Activated CD8-positive, alpha-beta memory T cell treated with anti-CD3 and anti-CD28 coated beads for 1 hour (primary cell): ENCODE measurements at places on chromosomes 5 and 9.

DNA sequence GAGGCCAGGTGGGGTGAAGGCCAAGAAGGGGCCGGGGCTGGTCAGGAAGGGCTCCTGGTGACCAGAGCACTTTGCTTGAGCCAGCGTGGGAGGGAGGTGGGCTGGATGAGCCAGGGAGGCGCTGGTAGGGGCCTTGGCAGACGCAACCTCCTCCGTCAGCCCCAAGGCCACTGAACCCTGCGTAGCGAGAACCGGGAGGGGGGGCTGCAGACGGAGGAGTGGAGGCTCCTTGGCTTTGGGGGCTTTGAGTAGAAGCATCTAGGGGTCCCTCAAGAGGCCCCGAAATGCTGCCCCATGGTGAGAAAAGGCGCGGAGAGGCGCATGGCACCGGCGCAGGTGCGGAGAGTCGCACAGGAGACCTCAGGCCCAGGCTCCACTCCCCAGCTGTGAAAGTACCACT is 1888.0 kb upstream of the CDH9 start:
- DNase-seq, result no peak

GRCh38 chr5:149666212-149666852 is 63.8 kb upstream of the PPARGC1B start:
- no peak for DNase-seq

GRCh38 chr5:126780165-126780827 is 3.4 kb downstream of the LMNB1 start:
- peak; percentile 16 for DNase-seq

GRCh38 chr9:22206833-22207232 is 197.7 kb upstream of the CDKN2B start:
- no peak for DNase-seq
